Large intestine (tissue), 12 donors: ENCODE measurements at places on chromosomes 11 and 22. TPM values are rescaled to one million over a fixed set of nuclear protein-coding genes. Genes with fewer than 3 reads are reported as not detected.

GRCh38 chr22:23137905-23138561 is 3.8 kb downstream of the RSPH14 start:
- H3K36me3 ChIP-seq, result no peaks in the 10 kb centered on the region
- no peak for DNase-seq
- H3K27ac ChIP-seq, result no peak overlapping the region
- H3K4me1 ChIP-seq, result peaks cover 16% of the 10 kb centered on the region

GRCh38 chr22:26669060-26669481 is 11.7 kb downstream of the MIAT start:
- DNase-seq, result no peak
- H3K27me3 ChIP-seq, result no peaks in the 10 kb centered on the region
- H3K4me1 ChIP-seq, result peaks cover 13% of the 10 kb centered on the region
- no peak overlapping the region for H3K4me3 ChIP-seq
- no peaks in the 10 kb centered on the region for H3K36me3 ChIP-seq

OR4S2 gene
- polyA plus RNA-seq, result not detected

BTBD18 gene
- 0.09 TPM for polyA plus RNA-seq

MS4A15 gene
- 0.04 TPM for polyA plus RNA-seq
